ENCODE measurements at places on chromosomes 5 and 9.

DNA sequence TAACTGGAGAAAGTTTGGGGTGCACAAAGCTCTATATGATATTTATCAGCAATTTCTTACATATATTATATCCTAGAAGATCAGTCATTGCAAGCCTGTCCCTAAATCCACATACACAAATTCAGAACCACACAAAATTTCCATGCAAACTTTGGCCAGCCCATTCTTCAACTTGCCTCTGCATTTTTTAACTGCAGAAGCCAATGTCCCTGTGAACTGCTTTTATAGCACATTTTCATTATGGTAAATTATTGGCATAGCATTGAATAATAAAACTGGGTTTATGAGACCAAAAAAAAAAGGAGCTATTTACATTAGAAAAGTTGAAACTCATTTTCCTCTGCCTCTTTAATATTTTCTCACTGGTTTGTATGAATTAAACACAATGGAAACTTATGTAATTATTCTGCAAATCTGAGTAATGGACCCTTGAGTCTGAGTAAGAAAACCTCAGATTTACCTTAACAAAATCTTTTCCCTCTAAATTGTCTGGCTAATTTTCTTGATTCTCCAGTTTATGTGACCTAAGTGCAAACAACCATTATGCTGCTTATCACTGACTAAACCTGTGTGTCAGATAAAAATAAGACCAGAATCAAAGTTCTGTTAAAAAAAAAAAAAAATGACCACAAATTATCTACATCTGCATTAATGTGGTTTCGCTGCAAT, 398.9 kb downstream of the EFNA5 start:
- no peak for DNase-seq

DNA sequence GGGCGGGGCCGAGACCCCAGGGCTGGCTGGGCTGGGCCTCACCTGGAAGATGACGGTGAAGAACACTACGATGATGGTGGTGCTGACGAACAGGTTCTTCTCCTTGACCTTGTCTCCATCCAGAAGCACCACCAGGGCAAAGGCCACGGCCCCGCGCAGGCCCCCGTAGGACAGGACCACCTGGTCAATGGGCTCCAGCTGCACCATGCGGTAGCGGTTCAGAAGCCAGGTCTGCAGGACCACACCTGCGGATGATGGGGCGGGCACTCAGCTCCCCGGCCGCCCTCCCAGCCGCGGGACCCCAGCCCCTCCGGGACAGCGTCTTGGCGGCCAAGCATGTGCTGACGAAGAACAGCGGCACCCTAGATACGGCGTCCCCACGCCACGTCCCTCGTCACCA, 39.5 kb downstream of the EXOC3 start:
- no peak for DNase-seq

GRCh38 chr9:6757132-6757455, 679 bp upstream of the KDM4C start:
- no peak for DNase-seq

DNA sequence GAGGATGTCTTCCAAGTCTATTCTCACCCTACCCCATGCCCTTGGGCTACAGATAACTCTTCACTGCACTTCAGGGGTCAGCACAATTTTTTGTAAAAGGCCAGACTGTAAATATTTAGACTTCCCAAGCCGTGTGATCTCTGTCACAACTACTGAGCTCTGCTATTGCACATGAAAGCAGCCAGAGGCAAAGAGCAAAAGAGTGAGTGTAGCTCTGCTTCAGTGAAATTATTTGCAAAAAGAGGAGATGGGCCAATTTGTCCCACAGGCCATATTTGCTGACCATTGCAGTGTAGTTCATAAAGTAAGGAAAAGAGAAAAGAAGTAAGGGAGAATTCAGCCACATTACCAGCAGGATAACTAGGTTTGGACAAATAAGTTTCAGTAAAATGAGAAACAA, 7.0 kb upstream of the MOCS2 start:
- no peak for DNase-seq

- DNase-seq, result no peak
These were observed 58.2 kb downstream of the RGS3 start for GRCh38 chr9:113521693-113522255.

- DNase-seq, result no peak
These were observed 137.7 kb downstream of the CNTLN start for GRCh38 chr9:17272536-17272935.

GRCh38 chr5:17203329-17204132, 13.9 kb upstream of the BASP1 start:
- peak; percentile 64 for DNase-seq

- no peak for DNase-seq
These were observed 17.9 kb downstream of the FER start for GRCh38 chr5:108765647-108766046.

DNA sequence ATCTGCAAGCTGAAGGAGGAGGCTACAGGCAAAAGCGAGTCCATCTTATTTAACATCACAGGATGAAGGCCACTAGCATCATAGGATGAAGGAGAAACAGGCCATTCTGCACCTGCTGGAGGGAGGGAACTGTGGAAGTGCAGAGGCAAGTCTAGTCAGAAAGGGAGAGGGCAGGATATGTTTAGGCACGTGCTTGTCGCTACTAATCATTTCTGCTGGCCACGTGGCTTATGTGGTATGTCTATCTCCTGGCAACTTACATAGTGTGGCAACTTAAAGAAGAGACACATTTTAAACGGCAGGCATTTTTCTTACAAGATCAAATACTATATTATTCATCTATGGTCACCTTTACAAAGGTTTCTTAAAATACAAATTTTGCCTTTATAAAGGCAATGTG, 74.0 kb downstream of the GNAQ start:
- no peak for DNase-seq

- no peak for DNase-seq
These were observed 121.5 kb downstream of the RGS3 start for GRCh38 chr9:113585085-113585442.

GRCh38 chr5:6483880-6484382, 35.3 kb downstream of the UBE2QL1 start:
- DNase-seq, result no peak

DNA sequence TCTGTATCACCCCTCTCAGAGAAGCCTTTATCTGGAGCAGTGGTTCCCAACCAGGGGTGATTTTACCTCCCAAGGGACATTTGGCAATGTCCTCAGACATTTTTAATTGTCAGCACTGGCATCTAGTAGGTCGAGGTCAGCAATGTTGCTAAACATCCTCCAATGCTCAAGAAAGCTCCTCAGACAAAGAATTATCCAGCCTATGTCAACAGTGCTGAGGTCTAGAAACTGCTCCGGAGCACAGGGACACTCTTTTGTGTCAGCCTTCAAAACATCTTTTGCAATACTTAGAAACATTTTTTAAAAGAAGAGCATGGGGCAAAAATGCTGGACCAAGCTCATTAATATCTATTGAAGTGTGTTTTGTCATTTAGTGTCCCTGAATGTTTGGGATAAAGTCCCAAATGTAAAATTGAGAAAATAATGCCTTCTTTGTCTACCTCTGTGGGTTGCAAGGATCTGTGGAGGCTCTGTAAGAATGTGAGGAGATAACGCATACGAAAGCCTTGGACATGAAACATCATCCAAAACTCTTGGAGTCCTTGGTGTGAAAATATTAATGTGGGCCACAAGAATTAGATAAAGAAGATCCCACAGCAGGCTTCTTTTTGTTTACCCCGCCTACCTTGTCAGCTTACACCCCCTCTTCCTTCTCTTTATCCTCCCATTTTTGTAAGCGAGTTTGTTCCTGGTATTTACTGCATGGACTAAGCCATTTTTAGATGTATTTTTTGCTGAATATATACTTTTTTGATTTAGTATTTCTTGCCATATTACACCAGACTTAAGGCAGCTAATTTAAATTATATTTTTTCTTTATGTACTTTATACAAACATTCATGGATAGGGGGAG, 193.5 kb downstream of the CD180 start:
- DNase-seq, result no peak

GRCh38 chr5:149367972-149368645, 10.3 kb downstream of the PCYOX1L start:
- no peak for DNase-seq

- no peak for DNase-seq
These were observed 6.6 kb downstream of the GOLGA1 start for GRCh38 chr9:124934290-124934689.

- DNase-seq, result no peak
These were observed 844.3 kb upstream of the DMAC1 start for GRCh38 chr9:8643896-8644295.

DNA sequence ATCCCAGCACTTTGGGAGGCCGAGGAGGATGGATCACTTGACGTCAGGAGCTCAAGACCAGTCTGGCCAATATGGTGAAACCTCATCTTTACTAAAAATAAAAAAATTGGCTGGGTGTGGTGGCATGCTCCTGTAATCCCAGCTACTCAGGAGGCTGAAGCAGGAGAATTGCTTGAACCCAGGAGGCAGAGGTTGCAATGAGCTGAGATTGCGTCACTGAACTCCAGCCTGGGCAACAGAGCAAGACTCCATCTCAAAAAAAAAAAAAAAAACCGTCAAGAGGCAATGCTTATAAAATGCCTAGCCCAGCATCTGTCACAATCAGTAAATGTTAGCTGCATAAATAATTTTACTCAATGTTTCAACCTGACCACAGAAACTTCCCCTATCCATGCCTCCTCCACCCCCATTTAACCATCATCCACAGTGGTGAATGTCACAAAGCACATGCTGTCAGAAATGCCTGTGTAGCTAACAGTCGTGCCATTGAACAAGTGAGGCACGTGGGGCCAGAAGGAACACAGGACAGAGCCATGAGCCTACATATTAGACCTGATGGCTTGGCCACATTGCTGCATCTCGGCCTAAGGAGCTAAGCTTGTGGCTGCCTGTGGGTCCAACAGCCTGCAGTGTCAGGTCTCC, 16.8 kb upstream of the TCOF1 start:
- DNase-seq, result no peak

GRCh38 chr9:104826079-104826775, 62.3 kb downstream of the NIPSNAP3B start:
- DNase-seq, result no peak

DNA sequence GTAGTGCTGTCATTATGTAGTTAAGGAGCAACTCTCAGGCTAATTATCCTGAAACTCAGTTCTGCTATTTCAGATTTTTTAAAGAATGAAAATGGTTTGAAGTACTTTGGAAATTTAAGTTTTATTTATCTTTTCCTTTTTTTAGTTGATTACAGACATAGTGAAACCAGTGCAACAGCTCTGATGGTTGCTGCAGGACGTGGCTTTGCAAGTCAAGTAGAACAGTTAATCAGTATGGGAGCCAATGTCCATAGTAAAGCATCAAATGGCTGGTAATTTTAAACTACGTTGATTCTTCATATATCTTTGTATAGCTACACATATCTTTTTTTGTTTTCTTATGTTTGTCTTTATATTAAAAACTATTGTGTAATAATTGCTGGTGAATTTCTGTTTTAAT, 34.9 kb downstream of the YTHDC2 start:
- DNase-seq, result no peak

DNA sequence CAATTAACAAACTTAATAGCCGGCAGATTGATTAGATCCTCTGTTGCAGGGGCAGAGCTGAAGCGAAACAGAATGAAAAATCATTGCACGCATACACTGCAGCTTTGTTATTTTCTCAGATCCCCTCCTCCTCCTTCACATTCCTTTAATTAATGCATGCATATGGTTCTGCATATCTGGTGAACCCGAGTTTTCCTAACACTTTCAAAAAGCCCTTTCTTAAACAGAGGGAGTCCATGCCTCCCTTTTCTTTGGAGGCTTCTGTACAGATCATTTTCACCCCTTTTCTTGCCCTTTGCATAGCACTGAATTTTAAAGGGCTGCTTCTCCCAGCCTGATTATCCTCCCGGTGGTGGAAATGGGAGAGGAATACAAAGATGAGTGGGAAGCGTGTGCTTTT, 136.6 kb upstream of the TBCA start:
- DNase-seq, result no peak

DNA sequence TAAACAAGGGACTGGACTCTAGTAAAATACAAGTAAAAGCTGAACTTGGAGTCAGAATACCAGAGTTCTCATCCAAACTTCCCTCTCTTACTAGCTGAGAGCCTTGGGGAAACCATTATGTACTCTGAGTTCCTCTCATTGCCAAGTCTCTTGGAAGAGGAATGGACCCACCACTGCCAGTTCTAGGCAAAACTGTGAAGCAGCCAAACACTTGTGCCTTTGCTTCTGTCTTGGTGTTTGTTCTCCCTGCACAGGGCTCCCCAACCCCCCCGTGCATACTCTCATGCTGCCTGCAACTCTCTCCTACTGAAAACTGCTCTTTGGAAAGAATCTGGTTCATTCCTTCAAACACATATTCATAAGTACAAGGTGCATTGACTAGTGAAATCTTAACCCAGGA, 102.6 kb downstream of the PDZD2 start:
- no peak for DNase-seq

GRCh38 chr5:6490246-6490645, 41.6 kb downstream of the UBE2QL1 start:
- no peak for DNase-seq

- no peak for DNase-seq
These were observed 35.2 kb downstream of the INSYN2B start for GRCh38 chr5:169944922-169945680.

DNA sequence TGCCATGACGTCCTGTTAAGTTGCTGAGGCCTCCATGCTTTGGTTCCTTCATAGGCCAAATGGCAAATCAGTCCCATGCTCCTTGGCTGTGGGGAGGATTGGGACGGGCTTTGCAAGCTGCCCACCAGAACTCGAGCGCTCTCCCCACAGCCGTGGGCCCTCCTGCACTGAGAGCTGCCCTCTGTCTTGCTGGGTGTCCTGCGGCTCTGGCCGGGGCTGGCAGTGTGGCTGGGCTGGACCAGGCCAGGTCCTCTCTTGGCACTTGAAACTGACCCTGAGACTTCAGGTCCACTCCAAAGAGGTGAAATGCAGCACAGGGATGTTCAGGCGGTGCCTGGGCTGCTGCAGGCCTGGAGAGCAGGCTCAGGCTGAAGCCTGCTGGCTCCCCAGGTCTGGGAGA, 7.0 kb downstream of the MYMK start:
- DNase-seq, result no peak

- DNase-seq, result no peak
These were observed 607 bp downstream of the PCSK1 start for GRCh38 chr5:96432216-96433065.

GRCh38 chr5:54108136-54108535, 202.2 kb downstream of the ARL15 start:
- DNase-seq, result no peak

DNA sequence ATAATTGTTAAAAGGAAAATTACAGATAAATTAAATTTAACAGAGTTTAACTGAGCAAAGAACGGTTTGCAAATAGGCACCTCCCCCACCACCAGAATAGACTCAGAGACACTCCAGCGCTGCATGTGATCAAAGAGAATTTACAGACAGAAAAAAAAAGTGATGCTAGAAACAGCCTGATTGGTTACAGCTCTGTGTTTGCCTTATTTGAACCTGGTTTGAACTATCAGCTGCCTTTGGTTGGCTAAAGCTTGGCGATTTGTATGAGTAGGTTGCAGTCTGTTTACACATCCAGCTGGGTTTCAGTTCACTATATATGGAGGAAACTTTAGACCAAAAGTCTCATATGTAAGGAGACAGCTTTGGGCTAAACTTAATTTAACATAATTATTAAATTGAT, 249.1 kb downstream of the ENC1 start:
- DNase-seq, result no peak

Measured in NCI-H1694 (cell line).